NCI-H510A treated with DMSO at 0.1 percent for 48 hours (cell line): ENCODE measurements at places on chromosomes 7 and 10.

DNA sequence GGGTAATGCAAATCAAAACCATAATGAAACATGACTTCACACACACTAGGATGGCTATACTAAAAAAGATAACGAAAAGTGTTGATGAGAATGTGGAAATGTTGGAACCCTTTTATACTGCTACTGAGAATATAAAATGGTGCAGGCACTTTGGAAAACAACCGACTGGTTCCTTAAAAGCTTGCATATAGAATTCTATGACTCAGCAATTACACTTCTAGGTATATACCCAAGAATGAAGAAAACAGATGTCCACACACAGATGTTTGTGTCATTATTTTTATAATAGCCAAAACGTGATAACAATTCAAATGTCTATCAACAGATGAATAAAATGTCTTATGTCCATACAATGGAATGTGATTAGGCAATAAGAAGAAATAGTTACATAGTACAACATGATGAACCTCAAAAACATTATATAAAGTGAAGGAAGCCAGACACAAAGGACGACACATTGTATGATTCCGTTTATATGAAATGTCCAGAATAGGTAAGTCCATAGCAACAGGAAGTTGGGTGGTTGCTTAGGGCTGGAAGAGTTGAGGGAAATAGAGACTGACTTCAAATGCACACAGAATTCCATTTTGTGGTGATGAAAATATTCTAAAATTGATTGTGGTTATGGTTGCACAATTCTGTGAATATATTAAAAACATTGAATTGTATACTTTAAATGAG, 148.3 kb upstream of the PHYHIPL start:
- DNase-seq: no peak

- DNase-seq: no peak
Observed at GRCh38 chr10:63376560-63377304, 89.0 kb downstream of the JMJD1C start.

GRCh38 chr10:1058017-1058416, 1.8 kb downstream of the WDR37 start:
- no peak for DNase-seq

GRCh38 chr7:4110438-4110837, 571.7 kb upstream of the FOXK1 start:
- no peak for DNase-seq

DNA sequence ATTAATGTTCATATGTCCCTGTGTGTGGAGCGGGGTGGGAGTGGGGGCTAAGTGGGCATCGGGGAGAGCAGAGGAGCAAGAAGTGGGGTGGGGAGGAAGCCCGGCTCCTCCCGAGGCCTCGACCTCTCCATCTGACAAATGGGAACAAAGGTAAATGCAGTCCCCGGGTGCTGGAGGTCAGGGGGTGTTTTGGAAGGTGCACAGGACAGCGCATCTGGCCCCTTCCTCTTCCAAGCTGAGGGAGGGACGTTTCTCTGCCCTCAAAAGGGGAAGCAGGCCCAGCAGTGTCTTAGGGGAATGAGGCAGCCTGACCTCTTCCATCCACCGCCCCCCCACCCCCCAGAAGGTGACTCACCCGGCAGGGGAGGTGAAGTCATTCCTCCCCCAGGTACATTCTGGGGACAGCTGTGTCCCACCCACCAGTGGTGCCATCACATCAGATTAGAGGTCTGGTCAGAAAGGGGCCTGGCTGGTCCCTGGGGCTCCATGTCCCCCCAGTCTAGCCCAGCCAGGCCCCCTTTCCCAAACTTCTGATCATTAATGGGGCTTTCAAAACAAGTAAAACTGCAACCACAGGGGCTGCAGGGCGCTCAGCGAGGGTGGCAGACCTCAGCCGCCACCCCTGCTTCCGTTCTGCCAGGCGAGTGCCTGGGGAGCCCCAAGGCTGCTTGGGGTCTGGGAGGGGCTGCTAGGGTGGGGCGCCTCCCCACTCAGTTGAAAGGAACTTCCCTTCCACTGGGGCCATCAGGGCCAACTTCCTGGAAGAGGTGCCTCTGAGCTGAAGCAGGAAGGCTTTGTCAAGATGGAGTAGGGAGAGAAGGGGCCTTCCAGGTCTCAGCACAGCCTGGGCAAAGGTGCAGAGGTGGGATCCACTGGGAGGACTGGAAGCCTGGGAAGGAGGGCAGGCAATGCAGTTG, 10.8 kb downstream of the LFNG start:
- DNase-seq: peak; percentile 95
